ENCODE measurements at places on chromosomes 1 and 21. TPM values are rescaled to one million over a fixed set of nuclear protein-coding genes. Genes with fewer than 3 reads are reported as not detected.

DNA sequence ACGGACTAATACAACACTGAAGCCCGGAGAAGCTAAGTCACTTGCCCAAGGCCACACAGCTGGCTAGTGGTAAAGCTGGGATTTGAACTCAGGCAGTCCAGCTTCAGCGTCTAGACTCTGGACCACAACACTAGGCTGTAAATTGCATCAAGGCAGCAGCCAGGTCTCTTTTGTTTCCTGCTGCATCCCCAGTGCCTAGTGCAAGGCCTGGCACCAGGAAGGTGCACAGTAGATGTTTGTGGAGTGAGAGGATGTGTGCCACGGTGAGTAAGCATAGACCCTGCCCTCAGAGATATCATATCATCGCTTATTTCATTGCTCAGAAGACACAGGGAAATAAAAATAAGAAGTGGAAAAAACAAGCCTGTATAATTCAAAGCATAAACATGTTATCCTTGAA, 40.9 kb downstream of the IGSF21 start:
- H3K27ac ChIP-seq, result no peak overlapping the region
- H3K27me3 ChIP-seq, result no peaks in the 10 kb centered on the region
- H3K36me3 ChIP-seq, result no peaks in the 10 kb centered on the region
- H3K4me1 ChIP-seq, result no peaks in the 10 kb centered on the region
- no peak for DNase-seq

OR2L2 gene
- not detected for total RNA-seq

DNA sequence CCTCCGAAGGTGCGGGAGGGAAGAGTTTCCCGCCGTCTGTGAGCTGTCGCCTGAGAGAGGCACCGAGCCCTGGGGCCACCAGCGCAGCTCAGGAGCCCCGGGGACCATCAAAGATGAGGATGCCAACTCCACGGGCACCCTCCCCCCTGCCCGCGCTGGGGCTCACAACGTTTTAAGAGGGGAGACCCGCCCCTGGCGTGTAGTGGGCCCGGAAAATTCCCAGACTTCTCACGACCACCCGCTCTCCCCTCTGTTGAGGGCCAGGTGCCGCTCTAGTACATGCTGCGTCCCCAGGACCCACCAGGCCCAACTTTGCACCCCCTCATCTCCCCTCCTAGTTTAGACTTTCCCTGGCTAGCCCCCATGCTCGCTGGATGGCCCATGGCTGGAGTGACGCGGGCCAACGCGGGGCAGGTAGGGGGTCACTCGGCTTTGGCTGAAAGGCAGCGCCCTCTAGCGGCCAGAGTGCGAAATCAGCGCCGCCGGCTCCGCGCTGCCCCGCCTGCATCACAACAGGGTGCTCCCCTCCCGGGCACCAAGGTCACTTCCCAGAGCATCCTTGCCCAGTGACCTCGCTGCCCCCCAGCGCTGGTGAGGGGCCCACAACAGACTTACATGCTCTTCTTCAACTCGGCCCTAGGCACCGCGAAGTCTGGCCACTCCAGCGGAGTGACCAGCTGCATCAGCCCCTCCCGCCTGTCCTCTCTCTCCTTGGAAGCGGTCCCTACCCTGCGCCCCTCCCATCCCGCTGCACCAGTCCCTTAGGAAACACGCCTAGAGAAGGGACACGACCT, 1.8 kb downstream of the CD160 start:
- H3K27me3 ChIP-seq, result no peaks in the 10 kb centered on the region
- no peak overlapping the region for H3K27ac ChIP-seq
- peak overlapping the region; percentile 74 for H3K4me3 ChIP-seq
- no peaks in the 10 kb centered on the region for H3K36me3 ChIP-seq
- peak; percentile 7 for DNase-seq

DNA sequence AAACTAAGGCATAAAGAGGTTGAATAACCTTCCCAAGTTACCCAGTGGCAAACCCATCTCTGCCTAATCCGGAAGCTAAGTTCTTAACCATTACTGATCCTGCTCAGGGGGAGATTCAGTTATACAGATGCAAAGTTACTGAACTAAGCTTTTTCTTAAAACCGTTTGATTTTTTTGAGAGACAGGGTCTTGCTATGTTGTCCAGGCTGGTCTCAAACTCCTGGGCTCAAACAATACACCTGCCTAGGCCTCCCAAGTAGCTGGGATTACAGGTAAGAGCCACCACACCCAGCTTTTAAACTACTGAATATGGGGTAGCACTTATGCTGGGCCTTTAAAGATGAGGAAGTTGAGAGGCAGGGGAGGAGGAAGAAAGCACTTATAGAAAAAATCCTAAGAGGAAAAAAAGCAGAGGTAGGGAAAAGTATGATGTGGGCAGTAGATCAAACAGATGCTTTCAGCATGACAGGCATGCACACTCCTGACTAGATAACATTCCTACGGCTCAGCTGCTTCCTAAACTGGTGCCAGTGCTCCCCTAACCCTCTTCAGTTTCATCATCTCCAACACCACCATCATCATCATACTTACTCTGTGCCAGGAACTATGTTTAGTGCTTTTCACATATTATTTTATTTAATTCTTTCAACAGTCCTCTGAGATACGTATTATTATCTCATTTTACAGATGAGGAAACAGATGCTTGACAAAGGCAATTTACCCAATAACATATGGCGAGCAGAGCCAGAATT, 5.8 kb downstream of the PAFAH2 start:
- peaks cover 4% of the 10 kb centered on the region for H3K4me1 ChIP-seq
- H3K27me3 ChIP-seq, result no peaks in the 10 kb centered on the region
- no peak overlapping the region for H3K4me3 ChIP-seq
- DNase-seq, result no peak
- no peak overlapping the region for H3K27ac ChIP-seq
- H3K36me3 ChIP-seq, result peaks cover 4% of the 10 kb centered on the region

- no peak overlapping the region for H3K27ac ChIP-seq
- H3K4me3 ChIP-seq, result no peak overlapping the region
- H3K27me3 ChIP-seq, result no peaks in the 10 kb centered on the region
- no peak for DNase-seq
These were observed 462.3 kb downstream of the PTPRC start for GRCh38 chr1:199101139-199101538.

DNA sequence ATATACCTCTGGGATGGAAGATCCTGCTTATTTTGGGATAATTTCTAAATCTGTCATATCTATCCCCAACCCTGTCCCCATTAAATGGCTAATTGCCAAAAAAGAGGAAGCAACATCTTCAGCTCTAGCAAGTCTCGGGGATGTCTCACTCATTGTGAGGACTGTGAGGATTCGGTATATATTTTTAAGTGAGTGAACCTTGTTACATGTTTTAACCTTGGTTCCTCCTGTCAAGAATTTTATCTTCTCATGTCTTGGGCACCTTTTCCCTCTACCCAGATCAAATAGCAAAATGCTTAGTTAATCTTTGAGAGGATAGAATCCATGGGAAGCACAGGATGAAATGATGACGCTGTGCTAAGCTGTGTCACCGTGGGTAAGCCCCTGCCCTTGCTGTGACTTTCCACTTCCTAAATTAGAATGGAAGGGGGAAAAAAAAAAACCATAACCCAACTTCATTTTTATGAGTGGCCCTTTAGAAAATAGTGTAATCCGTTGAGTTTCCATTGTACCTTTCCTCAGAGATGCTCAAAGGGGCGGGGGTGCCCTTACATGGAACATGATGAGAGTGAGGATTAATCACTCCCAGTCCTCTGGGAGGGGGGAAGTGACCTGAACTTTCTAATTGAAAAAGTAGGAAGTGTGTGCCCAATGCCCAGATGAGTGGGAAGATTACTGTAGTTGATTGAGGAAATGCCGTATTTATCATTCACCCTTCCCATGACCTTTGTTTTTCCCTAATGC, 7.6 kb downstream of the ATP1A1 start:
- H3K4me1 ChIP-seq, result peaks cover 72% of the 10 kb centered on the region
- DNase-seq, result peak; percentile 11
- no peak overlapping the region for H3K4me3 ChIP-seq

DNA sequence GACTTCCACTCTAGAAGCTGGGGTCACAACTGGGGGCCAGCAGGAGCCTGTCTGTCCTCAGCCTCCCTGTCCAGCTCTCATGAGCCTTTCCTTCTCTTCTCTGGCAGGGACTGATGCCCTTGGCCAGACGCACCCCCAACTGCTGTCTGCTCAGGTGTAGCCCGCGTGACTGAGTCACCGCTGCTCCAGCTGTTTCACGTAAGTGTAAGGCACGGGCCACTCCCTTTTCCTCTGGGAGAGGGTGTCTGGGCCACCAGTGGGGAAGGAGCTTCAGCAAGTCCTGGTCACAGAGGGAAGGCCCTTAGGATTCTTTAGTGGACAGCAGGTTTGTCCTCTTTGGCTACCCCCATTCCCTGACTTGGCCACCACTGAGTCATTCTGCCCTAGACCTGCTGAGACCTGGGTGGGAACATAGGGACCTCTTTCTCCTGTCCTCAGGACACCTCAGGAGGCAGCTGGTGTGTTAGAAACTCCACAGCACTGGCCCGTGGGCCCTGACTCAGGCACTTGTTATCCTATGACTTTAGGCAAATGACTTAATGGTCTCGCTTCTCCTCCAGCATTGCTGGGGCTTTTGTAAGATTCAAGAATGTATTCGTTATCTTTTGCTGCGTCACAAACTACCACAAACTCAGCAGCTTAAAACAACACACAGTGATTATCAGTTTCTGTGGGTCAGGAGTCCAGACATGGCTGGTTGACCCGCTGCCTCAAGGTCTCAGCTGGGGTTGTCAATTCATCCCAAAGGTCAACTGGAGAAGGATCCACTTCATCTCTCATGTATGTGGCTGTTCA, 64.8 kb downstream of the FAM163A start:
- H3K4me3 ChIP-seq, result no peak overlapping the region
- no peaks in the 10 kb centered on the region for H3K36me3 ChIP-seq
- no peaks in the 10 kb centered on the region for H3K27me3 ChIP-seq
- no peaks in the 10 kb centered on the region for H3K4me1 ChIP-seq
- no peak overlapping the region for H3K27ac ChIP-seq

GRCh38 chr21:44881198-44881872, 7.8 kb upstream of the PTTG1IP start:
- H3K27ac ChIP-seq, result peak overlapping the region; percentile 3
- H3K27me3 ChIP-seq, result no peaks in the 10 kb centered on the region
- no peak overlapping the region for H3K4me3 ChIP-seq
- H3K4me1 ChIP-seq, result no peaks in the 10 kb centered on the region

GRCh38 chr1:94218332-94218731, 19.1 kb downstream of the ARHGAP29 start:
- H3K27me3 ChIP-seq, result no peaks in the 10 kb centered on the region
- no peak for DNase-seq
- H3K4me3 ChIP-seq, result no peak overlapping the region
- no peak overlapping the region for H3K27ac ChIP-seq

DNA sequence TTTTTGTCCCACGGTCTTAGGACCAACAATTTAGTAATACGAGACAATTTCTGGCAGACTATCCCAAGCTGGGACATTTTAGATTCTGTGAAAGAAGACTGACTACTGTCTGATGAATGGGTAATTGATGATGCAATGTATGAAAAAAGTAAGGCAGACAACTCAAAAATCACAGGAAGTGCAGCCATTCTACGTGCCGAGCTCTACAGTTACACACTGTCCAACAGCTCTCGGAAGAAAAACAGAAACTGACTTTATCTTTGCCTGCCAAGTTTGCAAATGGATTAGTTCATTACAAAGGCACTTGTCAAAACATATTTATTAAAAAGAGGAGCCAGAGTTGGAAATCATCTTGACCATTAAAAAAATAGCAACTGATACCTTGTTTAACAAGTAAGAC, 31.3 kb downstream of the ZBTB8B start:
- peak overlapping the region; percentile 10 for H3K4me3 ChIP-seq
- no peaks in the 10 kb centered on the region for H3K4me1 ChIP-seq
- no peaks in the 10 kb centered on the region for H3K27me3 ChIP-seq
- H3K36me3 ChIP-seq, result no peaks in the 10 kb centered on the region
- H3K27ac ChIP-seq, result no peak overlapping the region

DNA sequence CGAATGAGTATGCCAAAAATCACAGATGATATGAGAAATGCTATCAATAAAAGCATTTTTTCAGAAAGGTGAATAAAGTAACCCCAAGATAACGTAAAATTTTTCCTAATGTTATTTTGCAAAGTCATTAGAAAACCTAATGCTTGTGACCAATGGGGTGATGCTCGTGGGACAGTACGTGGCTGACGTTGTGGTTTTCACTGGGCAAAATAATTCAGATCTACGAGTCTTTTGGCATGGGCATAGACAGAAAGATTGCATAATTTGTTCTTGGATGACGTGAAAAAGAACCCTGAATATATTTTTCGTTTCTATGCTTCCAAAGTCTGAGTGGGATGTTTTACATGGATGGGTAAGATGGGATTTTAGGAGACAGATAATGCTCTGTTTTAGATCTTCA, 71.0 kb downstream of the PBX1 start:
- peaks cover 3% of the 10 kb centered on the region for H3K4me1 ChIP-seq
- H3K27me3 ChIP-seq, result no peaks in the 10 kb centered on the region
- H3K4me3 ChIP-seq, result no peak overlapping the region

MEGF6 gene
- 304 TPM for total RNA-seq

- H3K27me3 ChIP-seq, result no peaks in the 10 kb centered on the region
- no peak overlapping the region for H3K27ac ChIP-seq
- H3K4me1 ChIP-seq, result no peaks in the 10 kb centered on the region
- H3K36me3 ChIP-seq, result no peaks in the 10 kb centered on the region
These were observed 110.0 kb upstream of the SPAG17 start for GRCh38 chr1:118294875-118295642.

CELA3B gene
- total RNA-seq, result not detected

DDX59 gene
- total RNA-seq, result 16.5 TPM

DNA sequence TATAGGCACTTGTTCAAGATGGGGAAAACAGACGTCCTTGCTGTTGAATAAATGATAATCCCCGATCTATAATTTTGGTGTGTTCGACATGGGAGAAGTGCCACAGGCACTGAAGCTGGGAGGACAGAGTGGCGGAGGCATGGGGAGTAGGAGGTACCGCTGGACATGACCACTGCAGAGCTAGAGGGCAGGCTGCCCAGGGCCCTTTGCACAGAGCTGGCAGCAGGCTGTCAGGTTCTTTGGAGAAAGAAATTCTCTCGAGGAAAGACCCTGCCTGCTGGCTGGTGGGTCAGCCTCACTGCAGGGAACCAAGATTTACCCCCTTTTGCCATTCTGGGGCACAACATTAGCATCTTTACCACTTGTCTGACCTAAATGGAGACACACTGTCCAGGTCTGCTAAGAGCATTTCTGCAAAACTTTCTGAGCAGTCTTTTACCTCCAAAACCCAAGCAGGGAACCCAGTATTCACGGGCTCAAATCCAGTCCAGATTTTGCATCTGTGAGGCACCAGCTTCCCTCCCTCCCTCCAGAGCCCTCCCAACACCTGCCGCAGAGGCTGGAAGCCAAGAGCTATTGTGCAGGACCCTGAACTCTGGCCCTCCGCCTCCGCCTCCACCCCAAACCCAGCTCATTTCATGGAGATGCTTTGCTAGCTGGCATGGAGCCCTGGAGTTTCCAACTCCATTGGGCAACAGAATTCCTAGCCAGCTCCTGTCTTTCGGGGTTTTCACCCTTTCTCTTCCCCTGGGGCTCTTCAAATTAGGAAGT, 142.3 kb downstream of the PLXNA2 start:
- peaks cover 3% of the 10 kb centered on the region for H3K36me3 ChIP-seq
- H3K4me1 ChIP-seq, result no peaks in the 10 kb centered on the region
- no peak overlapping the region for H3K27ac ChIP-seq
- H3K27me3 ChIP-seq, result no peaks in the 10 kb centered on the region
- DNase-seq, result no peak

Data from thoracic aorta (tissue), 2 donors.